CD4-positive, alpha-beta memory T cell (primary cell): ENCODE measurements at places on chromosomes 7 and 10. TPM values are rescaled to one million over a fixed set of nuclear protein-coding genes. Genes with fewer than 3 reads are reported as not detected.

Gene ITGB8
- 0.11 TPM for total RNA-seq

Gene MSMB
- total RNA-seq: not detected

Gene DYNC1I1
- not detected for total RNA-seq

Gene INA
- total RNA-seq: not detected

Gene HOGA1
- not detected for total RNA-seq

Gene GPR22
- total RNA-seq: not detected

Gene CXCL12
- total RNA-seq: not detected

Gene BET1
- 45.7 TPM for total RNA-seq

Gene JCAD
- total RNA-seq: not detected

Gene MBL2
- total RNA-seq: not detected

Gene ACSM6
- total RNA-seq: not detected

- DNase-seq: no peak
Observed at GRCh38 chr7:29929018-29929807, 60.4 kb downstream of the SCRN1 start.

DNA sequence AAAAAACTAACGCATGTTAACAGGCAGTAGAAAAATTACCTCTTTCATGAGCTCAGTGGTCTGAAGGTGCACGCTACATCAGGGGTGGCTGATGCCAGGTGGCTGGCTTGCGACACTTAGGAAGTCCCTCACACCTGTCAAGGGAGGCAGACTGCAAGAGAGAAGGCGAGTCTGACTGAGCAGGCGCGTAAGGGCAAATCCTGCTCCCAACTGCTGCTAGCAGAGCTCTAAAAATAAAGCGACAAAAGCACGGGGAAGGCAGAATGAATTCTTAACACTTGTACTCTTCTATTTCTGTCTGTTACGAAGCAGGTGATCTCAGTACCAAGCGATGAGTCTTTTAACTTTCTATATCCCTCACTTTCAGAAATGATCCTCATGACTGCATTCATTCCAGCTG is 33.1 kb downstream of the CACNA2D1 start:
- no peak for DNase-seq

DNA sequence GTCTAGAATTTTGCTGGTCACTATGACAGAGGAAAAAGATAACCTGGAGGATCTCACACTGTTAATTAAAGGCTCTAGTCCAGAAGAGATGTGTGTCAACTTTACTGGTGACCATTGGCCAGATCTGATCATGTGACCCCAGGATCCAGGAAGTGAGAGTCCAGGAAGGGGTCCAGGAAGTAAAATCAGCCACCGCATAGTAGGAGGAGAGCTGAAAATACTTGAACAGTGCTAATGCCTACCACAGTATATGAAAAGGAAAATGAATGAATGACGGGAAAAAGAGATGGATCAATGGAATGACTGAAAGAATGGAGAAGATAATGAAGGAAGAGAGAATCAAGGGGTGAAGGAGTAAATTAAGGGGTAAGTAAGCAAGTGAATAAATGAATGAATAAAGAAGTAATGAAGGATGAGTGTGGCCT is 415.3 kb downstream of the RPS24 start:
- DNase-seq: no peak

- no peak for DNase-seq
Observed at GRCh38 chr10:96494694-96495093, 19.0 kb downstream of the TLL2 start.

GRCh38 chr10:5443429-5443828 is 31.1 kb downstream of the NET1 start:
- no peak for DNase-seq

DNA sequence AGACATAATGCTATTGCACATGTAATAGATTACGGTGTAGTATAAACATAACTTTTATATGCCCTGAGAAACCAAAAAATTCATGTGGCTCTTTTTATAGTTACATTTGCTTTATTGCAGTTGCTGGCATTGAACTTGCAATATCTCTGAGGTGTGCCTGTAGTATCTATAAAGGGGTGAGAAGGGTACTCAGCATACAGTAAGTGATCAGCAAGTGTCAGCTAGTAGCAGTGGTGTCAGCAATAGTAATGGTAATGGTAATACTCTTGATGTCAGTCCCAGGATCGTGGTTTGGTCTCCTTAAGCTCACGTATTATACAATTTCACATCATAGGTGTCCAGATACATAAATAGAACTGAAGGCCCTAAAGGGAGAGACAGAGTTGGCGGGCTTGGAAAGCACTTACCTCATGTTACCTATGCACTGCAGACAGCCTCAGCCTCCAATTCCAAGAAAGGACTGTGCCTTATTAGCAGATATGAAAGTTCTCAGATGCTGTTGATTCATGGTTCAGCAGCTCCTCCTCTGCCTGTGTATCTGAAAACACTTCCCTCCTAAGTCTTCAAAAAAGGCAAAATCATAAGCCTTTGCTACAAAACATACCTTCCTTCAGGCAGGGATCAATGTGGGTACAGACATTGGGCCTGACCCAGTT is 6.6 kb upstream of the GIMAP7 start:
- no peak for DNase-seq

GRCh38 chr7:155565596-155565995 is 19.2 kb upstream of the CNPY1 start:
- DNase-seq: no peak

GRCh38 chr7:27515933-27516332 is 146.8 kb downstream of the HIBADH start:
- DNase-seq: no peak

GRCh38 chr7:44158096-44158872 is 17.2 kb upstream of the MYL7 start:
- DNase-seq: no peak

DNA sequence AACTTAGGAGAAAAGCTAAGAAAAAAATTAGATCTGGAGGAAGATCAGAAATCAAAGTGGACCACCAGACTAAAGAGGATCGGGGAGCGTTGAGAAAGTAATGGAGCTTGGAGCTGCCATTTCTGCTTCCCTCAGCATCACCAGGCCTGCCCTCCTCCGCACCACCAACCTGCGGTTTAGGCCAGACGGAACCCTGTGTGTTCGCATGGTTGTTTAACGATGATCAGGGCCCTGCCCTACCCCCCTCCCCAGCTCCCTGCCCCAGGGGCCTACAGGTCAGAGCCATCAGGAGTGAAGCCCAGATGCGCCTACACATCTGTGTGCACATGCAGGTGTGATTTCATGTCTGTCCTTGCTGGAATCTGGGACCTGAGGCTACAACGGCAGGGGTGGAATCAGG is 45.7 kb downstream of the EBF3 start:
- DNase-seq: no peak

GRCh38 chr7:50782375-50783208 is at the start of gene GRB10:
GRB10 (minus strand) TSS chr7:50782896; CDS start chr7:50732322, 50,574 bp downstream.
- DNase-seq: peak; percentile 23

GRCh38 chr10:91194497-91195179 is 25.8 kb upstream of the PCGF5 start:
- no peak for DNase-seq

- DNase-seq: no peak
Observed at GRCh38 chr7:116399819-116400218, 99.7 kb upstream of the CAV2 start.

DNA sequence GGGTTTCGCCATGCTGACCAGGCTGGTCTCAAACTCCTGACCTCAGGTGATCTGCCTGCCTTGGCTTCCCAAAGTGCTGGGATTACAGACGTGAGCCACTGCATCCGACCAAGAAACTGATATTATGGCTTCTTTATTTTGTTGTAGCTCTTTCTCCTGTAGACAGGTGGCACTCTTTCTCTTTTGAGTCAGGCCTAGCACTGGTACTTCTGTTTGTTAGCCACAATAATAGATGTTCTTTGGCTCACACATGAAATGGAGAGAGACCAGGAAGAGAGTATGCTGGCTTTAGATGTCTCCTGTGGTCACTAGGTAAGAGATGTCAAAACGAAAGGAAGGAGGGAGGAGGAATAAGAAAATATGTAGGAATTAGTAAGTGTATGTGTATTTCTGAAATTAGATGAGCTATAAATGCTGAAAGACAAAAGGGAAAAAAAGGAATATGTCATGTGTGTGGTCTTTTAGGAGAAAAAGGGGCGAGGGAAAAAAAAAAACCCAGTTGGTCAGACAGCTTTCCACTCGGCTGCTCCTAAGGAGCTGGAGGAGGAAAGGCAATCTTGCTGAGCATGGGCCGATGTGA is 78.7 kb downstream of the CLEC2L start:
- DNase-seq: peak; percentile 32

DNA sequence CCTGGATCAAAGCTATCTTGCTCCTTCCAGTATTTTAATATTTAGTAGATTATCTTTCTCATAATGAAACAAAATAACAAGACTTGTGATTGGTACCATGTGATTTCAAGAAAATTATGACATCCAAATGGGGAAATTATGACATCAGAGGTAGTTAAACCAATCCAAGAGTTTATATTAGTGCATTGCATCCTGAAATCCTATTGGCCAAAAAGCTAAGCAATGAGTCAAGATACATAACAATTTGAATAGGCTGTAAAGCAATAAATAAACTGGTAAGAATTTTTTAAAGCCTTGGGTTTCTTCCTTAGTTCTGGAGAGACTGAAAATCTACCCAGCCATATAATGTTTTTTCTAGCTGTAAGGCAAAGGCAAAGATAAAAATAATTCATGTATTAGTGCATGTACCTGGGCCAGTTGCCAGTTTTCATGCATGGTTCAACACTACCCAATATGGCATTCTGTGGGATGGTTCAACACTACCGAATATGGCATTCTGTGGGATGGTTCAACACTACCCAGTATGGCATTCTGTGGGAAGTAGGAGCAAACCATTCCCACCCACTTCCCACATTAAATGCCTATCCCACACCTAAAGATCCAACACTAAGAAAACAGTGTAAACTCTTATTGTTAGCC is at the start of gene RNF148:
Gene RNF148, minus strand, starts transcription at position 51 of the 639 bp plus-strand sequence. CDS start 172 bp downstream, outside the sequence.
- DNase-seq: no peak

DNA sequence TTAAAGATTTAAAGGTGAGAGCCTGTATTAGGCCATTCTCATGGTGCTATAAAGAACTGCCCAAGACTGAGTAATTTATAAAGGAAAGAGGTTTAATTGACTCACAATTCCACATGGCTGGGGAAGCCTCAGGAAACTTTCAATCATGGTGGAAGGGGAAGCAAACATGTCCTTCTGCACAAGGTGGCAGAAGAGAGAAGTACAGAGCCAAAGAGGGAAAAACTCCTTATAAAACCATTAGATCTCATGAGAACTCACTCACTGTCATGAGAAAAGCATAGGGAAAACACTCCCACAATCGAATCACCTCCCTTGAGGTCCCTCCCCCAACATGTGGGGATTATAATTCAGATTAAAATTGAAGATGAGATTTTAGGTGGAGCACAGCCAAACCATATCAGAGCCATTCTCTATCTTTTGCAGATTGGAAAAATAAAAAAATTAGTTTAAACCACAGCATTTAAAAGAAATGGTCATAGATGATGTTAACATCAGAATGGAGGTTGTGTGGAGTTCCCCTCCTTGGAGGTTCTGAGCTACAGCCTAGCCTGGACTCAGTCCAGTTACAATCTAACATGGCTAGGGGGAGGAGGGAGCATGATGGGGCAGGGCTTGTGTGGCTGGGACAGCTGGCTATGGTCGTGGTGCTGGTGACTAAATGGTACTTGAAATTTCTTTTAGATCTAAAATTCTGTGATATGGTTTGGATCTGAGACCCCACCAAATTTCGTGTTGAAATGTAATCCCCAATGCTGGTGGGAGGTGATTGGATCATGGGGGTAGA is 33.1 kb downstream of the GSTO2 start:
- no peak for DNase-seq

DNA sequence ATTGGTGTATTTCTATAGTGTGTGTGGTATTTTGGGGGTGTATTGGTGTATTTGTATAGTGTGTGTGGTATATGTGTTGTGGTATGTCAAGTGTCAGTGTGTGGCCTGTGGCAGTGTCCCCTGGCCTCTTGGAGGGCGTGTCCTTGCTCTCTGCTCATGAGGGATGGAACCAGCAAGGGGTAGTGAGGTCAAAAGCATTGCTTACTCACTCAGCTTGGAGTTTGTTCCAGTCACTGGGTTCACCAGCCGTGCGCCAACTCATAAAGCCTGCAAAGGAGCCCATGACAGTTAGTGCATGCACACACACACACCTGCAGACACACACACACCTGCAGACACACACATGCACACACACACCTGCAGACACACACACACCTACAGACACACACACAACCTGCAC is 4.3 kb upstream of the TRPV6 start:
- no peak for DNase-seq

DNA sequence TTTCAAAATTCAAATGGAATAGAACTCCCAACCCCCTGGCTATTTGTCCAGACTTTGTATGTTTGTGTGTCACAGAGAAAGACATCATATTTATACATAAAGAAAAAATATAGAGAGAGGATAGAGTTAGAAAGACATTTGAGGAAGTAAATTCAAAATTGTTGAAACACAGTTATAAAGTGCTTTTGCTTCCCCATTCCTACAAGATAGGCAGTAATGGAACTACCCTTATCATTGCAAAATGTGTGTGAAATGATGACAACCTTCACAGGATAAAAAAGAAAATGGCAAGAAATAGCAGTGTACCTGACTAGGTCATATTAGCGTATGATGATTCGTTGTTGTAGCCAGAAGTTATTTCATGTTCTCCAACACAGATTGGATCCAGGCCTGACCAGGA is 63.1 kb downstream of the FZD1 start:
- no peak for DNase-seq

DNA sequence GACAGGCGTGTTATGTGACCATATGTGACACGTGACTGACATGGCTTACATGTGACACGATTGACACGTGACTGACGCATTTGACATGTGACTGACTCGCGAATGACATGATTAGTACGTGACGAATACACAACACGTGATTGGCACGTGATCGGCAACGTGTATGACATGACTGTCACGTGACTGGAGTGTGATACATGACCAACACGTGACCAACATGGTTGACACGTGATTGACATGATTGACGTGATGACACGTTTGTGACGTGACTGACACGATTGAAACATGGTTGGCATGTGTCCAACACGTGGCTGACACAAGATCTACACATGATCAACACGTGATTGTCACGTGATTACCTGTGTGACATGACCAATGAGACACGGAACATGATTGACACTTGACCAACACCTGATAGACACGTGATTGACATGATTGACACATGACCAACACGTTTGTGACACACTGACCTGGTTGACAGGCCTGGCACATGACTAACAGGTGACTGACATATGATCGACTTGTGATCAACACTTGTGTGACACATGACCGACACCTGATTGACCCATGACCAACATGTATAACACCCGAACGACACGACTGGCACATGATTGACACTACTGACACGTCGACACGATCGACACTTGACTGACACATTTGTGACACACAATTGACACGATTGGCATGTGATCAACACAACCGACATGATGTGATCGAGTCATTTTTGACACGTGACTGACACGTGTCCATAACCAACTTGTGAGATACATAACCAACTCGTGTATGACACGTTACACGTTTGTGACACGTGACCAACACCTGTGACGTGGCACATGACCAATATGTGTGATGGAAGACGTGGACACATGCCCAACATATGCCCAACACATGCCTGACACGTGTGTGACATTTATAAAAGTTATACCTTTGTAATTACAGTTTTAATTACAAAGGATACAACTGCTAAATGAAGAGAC is 21.1 kb downstream of the CRPPA start:
- DNase-seq: no peak
